NCI-H2171 treated with DMSO at 0.1 percent for 48 hours (cell line): ENCODE measurements at places on chromosomes 11 and 22.

DNA sequence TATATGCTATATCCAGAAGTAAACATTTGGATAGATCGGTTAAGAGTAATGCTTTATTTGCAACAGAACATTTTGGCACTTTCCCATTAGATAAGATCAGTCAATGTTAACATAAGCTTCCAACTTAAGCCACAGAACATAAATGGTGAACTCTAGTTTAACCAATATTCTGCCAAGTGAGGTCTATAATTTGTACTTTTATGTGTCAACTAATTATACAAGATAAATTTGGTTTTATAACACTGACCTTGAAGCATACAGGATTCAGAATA, 23.5 kb upstream of the BLID start:
- DNase-seq = no peak

GRCh38 chr22:37229805-37230672, 14.0 kb downstream of the RAC2 start:
- no peak for DNase-seq

DNA sequence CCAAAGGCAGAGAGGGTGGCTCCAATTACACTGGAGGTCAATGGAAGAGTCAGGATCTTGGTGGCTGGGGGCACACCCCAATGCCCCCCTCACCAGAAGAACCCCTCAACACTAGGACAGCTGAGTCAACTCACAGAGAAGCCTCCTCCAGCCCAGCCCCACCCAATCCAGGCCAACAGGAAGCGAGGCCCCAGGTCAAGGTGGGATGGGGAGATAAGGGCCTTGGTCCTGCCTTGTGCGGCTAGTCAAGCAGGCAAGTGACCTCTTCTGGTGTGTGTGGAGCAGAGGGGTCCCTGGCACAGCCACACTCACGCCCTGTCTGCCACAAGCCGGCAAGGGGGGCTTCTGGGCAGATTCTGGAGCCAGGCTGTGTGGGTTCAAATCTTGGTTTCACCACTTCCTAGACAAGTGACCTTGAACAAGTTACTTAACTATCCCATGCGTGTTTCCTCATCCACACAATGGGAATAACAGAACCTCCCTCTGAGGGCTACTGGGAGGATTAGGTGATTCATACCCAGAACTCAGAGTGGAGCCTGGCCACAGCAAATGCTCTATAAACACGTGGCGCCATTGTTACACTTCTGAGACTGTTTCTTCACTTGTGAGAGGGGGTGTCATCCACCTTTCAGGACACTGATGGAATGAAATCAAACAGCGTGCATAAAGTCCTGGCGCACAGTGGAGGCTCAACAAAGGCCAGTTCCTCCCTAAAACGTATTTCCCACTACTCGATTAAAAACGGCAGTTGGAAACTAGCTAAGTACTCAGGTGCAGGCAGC, 3.2 kb downstream of the TTLL12 start:
- no peak for DNase-seq

DNA sequence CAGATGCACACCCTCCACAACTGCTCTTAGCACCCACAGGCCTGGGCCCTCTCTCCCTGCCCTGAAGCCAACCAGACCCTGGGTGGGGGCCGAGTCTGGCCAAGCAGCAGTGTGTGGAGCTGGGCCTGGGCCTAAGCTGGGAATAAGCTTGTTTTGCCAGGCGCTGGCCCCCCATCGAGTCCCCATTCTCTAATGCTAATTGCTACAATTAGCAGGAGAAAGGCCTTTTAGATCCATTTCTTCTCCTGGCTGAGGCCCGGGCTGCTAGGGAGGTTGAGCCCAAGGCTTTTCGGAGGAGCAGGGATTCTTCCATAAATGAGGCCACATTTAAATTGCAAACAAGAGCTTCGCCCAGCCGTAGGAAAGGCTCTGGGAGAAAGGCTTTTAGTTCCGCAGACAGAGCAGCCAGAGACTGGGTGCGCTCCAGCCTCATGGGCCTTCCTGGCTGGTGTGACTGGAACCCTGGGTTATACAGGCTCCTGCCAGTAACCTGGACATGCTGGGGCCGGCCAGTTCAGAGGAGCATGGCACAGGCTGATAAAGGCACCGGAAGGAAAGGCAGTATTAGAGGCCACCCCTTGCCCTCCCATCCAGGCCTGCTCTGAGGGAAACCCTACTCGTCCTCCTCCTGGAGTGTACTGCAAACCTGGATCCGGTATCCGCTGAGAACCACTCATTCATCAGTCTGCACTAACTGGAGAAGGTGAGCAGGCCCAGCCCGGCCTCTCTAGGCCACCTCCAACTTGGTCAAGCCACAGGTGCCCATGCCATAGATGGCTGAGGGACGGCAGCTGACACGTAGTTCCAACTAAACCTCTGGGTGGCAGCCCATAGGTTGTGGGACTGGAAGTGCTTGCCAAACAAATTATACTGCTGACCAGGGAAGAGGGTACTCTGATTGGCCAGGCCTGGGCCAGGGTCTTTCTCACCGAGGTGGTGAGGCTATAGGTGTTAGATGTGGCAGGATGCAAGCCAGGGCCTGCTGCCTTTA, 6.2 kb downstream of the KCNQ1OT1 start:
- no peak for DNase-seq

DNA sequence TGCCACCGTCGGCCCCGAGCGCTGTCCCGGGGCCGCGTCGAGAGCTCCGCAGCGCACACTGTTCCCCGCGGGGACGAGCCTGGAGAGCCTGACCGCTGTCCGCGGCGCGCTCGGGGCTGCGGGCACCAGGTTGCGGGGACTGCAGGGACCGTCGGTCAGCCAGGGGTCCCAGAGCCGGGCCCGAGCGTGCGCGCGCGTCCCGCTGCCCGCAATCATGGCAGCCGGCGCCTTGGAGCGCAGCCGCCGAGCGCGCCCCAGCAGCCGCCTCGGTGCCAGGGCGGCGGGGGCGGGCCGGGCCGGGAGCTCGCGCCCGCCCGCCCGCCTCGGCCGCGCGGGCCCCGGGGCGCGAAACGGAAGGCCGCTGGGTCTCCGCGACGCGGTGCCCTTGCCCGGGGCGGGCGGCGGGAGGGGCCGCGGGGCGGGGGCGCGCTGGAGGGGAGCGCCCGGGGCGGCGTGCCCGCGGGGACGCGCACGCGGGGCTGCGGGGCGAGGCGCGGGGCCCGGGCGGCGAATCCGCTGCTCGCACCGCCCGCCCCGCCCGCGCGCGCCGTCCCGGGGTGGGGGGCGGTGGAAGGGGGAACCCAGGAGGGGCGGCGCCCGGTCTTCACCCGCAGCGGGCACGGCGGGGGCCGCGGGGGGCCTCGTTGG, 79.4 kb upstream of the PPARA start:
- peak; percentile 81 for DNase-seq

DNA sequence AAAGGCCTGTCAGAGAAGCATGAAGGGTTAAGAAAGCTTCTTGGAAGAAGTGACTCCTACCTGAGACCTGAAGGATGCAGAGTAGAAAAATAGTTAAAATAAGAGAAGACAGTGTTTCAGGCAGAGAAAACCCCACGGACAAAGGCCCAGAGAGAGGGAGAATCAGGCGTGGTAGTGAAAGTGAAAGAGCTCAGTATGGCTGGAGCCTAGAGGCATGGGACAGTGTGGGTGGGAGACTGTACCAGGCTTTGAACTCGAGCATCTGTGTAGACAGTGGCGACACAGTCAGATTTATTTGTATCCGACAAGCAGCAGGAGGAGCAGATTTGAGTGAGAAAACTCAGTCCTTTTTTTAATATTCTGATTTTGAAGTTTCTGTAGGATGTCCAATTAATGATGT, 360.0 kb downstream of the OPCML start:
- DNase-seq = no peak
